ENCODE measurements at places on chromosomes 2 and 18. TPM values are rescaled to one million over a fixed set of nuclear protein-coding genes. Genes with fewer than 3 reads are reported as not detected.

- no peak for DNase-seq
These were observed 452.6 kb upstream of the PKDCC start for GRCh38 chr2:41595240-41595639.

DNA sequence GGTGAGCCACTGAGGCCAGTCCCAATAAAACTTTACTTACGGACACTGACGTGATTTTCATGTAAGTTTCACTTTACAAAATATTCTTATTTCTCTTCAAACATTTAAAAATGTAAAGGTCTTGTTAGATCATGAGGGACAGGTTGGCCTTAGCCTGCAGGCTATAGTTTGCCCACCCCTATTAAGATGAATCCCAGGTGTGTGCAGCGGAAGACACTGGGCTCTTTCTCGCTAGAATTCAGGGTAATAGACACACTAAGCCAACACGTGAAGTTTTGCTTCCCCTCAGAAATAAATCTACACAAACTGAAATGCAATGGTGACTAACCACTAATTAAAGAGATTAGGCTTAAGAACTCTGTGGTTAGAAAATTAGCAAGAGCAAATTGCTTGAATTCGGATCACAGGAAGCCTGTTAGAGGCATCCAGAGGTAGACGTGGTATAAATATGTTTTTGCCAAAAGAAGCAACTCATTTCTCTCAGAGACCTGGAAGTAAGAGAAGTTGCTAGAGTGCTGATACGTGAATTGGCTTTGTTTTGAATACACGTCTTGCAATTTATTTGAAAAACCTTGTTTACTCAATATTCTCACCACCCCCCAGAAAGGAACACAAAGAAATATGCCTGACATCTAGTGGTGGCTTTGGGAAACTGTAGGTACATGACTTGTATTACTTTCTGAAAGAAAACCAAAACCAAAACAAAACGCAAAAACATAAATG, 151.6 kb downstream of the DTNB start:
- DNase-seq, result peak; percentile 26

- DNase-seq, result no peak
These were observed 97.5 kb upstream of the SPATS2L start for GRCh38 chr2:200209030-200209429.

- no peak for DNase-seq
These were observed 505.4 kb downstream of the BCL11A start for GRCh38 chr2:60047944-60048525.

GRCh38 chr2:10188729-10189305, 66.3 kb downstream of the RRM2 start:
- no peak for DNase-seq

DNA sequence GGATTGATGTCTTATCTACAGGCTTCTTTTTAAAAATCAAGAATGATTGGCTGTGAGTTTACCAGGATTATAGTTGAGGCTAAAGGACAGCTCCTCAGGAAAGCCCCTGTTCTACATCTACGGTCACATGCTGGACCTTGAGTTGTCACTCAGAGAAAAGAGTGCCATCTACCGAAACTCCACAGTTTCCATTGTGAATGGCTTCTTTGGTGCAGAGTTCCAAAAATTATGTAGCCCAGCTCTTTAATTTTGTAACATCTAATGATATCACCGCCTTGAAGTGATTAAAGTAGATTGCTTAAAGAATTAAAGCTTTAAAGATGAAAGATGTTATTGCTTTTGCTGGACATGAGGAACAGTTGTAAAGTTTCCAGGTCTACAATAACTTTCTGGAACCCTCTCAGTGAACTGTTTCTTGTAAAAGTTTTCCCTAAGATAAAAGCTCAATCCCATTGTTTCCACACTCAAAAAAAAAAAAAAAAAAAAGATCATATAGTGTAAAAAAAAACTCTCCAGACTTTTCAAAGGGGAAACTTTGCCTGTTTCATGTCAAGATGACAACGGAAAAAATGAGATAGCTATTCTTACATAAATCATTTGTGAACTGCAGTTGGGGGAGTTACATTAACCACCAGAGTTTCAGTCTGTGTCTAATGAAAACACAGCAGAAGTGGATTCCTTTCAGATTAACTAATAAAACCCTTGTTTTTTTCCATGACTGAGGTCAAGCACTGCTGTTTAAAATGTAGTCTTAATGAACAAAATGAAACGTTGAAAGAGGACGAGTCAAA, 4.3 kb downstream of the COL3A1 start:
- DNase-seq, result peak; percentile 11

GRCh38 chr2:99338029-99338585, 918 bp downstream of the EIF5B start:
- no peak for DNase-seq

DNA sequence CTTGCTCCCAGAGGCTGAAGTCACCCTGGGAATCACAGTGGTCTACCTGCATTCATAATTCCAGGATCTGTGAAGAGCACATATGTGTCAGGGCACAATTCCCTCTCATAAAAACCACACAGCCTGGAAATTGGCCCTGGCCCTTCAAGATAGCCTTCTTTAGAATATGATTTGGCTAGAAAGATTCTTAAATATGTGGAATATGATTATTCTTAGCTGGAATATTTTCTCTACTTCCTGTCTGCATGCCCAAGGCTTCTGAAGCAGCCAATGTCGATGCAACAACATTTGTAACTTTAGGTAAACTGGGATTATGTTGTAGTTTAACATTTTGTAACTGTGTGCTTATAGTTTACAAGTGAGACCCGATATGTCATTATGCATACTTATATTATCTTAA, 24.2 kb downstream of the ICOS start:
- no peak for DNase-seq

DNA sequence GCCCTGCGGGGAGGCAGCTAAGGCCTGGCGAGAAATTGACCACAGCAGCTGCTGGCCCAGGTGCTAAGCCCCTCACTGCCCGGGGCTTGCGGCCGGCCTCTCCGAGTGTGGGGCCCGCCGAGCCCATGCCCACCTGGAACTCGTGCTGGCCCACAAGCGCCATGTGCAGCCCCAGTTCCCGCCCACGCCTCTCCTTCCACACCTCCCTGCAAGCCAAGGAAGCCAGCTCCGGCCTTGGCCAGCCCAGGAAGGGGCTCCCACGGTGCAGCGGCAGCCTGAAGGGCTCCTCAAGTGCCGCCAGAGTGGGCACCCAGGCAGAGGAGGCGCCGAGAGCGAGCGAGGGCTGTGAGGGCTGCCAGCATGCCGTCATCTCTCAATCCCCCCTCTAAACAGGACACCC, 304.6 kb upstream of the FAM98A start:
- no peak for DNase-seq

DNA sequence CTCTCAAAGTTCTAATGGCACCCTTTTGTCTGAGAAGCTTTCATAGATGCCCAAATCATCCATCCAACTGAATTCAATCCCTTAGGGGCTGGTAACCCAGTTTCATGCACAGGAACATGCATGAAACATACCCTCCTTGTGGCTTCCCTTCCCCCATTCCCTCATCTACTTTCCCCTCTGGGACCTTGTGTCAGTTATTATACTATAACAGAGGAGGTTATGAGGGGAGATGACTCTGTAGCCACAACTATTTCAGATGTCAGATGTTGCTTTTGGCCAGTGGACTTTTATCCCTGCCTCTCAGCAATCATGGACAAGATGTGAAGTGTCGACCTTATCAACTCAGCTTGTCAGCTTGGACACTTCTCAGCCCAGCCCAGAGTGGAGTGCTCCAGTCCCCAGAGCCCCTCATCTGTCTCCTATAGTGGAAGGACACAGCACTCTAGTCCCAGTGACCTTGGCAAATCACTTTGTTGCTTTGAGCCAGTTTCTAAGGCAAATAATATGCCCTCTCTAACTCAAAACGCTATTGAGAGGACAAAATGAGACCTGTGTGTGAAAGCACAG, 8.4 kb downstream of the DHRS9 start:
- DNase-seq, result no peak

- DNase-seq, result peak; percentile 6
These were observed 198.0 kb downstream of the ALK start for GRCh38 chr2:29723255-29724001.

- no peak for DNase-seq
These were observed 32.3 kb upstream of the NEB start for GRCh38 chr2:151766437-151767153.

DNA sequence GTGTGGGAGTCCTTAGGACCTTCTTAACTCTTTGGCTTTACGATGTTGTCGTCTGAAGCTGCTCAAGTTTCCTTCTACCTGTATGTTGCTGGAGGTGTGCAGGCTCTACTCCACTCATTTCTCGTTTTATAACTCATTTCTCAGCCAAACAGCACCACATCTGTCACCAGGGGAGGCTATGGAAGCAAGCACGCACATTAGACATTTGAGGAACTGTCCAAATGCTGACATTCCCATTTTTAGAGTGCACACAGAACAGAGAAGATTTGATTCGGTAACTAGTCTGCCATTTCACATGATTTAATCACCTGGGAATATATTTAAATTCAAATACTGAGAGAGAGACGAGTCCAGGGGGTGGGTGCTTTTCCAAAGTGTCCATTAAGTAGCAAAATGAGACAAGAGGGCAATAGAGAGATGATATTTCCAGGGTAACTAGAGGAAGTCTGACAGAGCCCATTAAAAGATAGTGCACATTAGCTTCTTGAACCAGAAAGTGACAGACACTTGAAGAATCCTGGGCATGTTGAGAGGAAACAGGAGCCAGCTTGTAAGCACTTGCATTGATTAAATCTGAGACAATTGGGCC, 793.3 kb downstream of the TDRD15 start:
- no peak for DNase-seq

GRCh38 chr2:11248-11941, 34.9 kb downstream of the FAM110C start:
- DNase-seq, result peak; percentile 56

DNA sequence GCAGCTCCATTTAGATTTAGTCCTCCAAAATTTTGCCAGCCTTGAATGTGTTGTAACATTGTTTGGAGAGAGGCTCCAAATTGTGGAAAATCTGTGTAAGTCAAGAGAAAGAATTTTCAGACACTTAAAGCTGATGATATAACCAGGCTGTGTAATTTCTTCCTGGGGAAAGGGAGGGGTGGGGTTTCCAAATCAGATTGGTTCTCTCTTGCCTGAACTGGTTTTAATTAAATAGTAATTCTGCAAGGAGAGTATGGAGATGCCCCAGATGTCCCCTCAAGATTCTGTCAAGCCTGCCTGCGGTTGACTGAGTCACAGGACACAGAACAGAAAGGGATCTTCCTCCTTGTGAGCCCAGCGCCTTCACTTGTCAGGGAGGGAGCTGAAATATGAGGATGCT, 54.5 kb downstream of the C18orf63 start:
- DNase-seq, result no peak

- DNase-seq, result no peak
These were observed 97.0 kb upstream of the ATL2 start for GRCh38 chr2:38474021-38474456.

GRCh38 chr2:135820003-135820618, 16.9 kb downstream of the LCT start:
- no peak for DNase-seq

- DNase-seq, result no peak
These were observed 36.5 kb upstream of the TNFRSF11A start for GRCh38 chr18:62288665-62289008.

GRCh38 chr2:235765181-235765820, 271.5 kb downstream of the AGAP1 start:
- no peak for DNase-seq

SNTG2 gene
- total RNA-seq, result not detected

STPG4 gene
- total RNA-seq, result 12.7 TPM

SULT1C4 gene
- not detected for total RNA-seq

BCS1L gene
- 61.7 TPM for total RNA-seq

PIEZO2 gene
- total RNA-seq, result 0.91 TPM

UGT1A9 gene
- 3.5 TPM for total RNA-seq

UBE2E3 gene
- total RNA-seq, result 64.3 TPM
